ENCODE measurements at places on chromosomes 1 and 21.

GRCh38 chr21:14259747-14260146, 43.8 kb downstream of the RBM11 start:
- DNase-seq: no peak

DNA sequence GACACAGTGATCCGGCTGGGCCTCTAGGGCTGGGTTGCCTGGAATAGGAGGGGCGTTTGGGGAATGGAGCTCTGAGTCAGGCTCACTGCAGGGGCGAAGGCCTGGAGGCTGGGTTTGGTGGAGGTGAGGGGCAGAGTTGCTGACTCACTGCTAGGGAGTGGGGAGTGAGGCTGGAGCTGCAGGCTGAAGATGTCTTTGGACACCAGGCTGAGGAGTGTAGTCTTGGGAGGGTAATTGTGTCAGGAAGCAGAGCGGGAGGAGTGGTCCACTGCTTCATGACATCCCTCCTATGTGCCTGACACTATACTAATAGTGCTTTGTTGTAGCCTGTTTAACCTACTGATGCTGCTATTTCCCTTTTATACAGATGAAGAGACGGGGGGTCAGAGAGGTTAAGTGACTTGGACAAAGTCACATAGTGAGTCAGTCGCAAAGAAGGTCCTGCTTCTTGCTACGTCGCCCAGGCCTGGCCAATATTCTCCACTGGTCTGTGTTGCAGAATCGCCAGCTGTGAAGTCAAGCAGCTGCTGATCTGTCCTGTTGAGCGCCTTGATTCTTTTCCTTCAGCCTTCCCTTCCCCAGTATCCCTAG, 13.6 kb downstream of the ACTL8 start:
- no peak for DNase-seq

DNA sequence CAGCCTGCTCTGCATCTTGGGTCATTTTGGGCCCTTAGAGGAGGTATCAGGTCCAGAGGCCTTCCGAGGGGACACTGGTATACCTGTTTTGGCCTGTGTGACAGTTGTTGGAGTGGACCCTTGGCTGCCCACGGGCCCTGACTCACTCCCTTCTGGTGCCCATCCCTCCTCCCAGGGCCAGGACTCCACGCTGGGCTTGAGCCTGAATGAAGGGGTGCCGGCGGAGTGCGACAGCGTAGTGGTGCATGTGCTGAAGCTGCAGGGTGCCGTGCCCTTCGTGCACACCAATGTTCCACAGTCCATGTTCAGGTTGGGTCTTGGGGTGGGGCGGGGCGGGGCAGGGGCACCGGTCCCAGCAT, 11.1 kb downstream of the FAAH start:
- no peak for DNase-seq

DNA sequence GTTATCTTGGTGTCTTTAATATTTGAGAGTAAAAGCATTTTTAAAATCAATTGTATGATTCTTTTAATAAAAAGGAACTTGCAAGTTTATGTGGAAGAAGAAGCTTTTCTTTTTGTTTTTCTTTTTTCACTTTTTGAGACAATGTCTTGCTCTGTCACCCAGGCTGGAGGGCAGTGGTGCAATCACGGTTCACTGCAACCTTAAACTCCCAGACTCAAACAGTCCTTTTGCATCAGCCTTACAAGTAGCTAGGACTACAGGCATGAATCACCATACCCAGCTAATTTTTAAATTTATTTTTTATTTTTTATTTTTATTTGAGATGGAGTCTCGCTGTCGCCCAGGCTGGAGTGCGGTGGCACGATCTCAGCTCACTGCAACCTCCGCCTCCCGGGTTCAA, 34.1 kb downstream of the CMPK1 start:
- no peak for DNase-seq

- peak; percentile 16 for DNase-seq
Measured at GRCh38 chr1:205711105-205712048, 31.1 kb upstream of the SLC45A3 start.

DNA sequence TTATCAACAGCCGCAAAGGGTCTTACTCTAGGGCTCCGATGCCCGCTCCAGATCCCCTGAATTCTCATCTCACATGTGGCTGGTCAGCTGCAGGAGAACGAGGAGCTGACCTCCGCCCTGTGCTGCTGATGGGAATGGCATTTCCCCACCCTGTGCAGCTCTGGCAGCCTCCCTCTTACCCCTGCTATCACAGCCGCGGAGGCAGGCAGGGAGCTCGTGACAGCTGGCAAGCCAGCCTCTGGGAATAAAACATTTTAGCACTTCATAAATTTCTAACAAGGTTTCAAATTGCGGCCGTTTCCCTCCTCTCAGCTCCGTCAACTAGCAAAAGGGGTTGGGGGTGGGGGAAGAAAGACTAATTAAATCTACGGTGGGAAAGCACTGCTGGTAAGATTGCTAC, 81.1 kb downstream of the DSCAM start:
- DNase-seq: no peak

DNA sequence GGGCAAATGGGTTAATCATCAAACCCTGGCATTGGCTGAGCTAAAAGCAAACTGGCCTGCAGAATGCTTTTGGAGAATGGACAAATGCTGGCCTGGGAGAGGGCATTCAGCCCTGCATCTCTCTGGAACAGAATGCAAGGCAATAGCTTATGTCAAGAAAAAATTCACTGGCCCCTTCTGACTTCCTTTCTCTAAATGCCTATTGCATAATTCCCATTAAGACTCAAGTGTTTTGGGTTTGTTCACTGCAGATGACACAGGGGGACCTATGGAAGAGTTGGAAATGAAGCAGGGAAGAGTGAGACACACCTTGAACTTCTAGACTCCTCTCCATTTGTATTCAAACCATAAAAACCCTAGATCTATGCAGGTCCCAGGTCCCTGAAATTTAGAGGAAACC, 15.9 kb downstream of the PEA15 start:
- no peak for DNase-seq

GRCh38 chr1:212089560-212090163, 54.1 kb downstream of the DTL start:
- no peak for DNase-seq

- no peak for DNase-seq
Measured at GRCh38 chr1:107689159-107689558, 275.8 kb downstream of the VAV3 start.

- DNase-seq: no peak
Measured at GRCh38 chr1:2505461-2505994, 20.9 kb downstream of the PANK4 start.

DNA sequence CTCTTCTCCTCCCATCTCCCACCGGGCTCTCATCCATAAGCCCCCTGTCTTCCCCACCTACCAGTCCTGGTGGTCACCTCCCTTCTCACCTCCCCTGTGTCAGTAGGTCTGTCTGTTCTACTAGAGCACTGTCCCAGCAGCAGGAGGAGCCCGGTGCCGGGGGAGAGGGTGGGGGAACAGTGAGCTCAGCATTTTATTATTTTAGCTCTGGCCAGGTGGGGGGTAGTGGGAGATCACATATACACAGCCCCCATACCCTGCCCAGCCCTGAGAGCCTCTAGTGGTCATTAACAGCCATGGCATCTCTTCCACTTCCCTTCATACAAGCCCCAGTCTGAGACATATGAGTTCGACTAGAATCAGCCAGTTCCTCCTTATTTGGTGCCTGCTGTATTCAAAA, at the start of gene TMOD4:
TMOD4 (minus strand) TSS at position 119 of the 400 bp plus-strand sequence. CDS start 1,106 bp downstream, outside the sequence.
- DNase-seq: no peak

DNA sequence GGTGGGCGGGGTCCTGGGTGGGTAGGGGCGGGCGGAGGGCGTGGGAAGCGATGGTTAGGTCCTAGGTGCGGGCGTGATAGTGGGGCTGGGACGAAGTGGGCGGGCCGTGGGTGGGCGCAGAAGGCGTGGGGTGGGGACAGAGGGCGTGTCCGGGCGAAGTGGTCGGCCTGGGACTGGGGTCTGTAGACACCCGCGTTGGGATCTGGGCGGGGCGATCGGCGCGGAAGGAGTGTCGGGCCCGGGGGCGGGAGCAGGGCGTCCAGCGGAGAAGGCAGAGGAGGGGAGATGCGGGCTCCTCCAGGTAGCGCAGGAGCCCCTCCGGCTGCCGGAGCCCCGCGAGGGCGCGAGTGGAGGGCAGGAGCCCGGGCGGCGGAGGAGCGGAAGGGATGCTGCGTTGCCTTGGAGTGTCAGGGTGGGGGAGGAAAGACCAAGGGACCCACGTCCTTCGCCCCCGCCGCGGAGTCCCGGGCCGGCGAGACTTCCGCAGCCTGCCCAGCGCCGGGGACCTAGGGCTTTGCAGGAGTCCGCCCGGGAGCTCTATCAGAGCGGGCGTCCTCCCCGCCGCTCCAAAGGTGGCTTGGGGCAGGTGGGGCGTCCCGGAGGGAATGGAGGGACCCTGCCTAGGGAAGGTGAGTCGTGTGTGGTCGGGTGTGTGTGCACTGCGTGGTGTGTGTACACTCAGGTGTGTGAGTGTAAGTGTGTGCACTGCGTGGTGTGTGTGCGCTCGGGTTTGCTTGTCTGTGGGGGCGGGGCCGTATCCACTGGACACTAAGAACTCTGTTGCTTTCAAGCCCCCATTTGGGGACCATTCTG, 27.0 kb upstream of the PRSS38 start:
- no peak for DNase-seq

- DNase-seq: no peak
Measured at GRCh38 chr1:33171977-33172813, 9.6 kb downstream of the TRIM62 start.

DNA sequence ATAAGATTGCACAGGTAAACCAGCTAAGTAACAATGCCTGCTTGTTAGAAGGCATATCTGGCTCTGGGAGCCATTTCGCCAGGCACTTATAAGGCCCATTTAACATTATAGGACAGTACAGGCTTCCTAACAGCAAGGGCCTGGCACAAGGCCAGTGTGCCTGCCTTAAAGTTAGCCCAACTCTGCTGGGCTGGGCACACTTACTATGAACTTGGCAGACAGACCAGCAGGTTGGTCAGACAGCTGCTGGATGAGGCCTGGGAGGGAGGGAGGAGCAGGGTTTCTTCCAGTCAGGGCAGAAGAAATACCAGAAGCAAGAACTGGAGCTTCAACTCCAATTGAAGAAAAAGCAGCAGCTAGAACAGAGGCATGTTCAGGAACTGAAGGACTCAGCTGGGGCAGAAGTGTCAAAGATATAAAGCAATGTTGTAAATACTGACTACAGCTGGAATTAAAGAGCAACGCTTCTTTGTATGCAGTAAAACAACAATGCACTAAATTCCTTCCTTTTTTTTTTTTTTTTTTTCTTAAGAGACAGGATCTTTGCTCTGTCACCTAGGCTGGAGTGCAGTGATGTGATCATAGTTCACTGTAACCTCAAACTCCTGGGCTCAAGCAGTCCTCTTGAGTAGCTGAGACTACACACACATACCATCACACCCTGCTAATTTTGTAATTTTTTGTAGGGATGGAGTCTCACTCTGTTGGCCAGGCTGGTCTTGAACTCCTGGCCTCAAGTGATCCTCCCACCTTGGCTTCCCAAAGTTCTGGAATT, 4.9 kb downstream of the CACHD1 start:
- no peak for DNase-seq

DNA sequence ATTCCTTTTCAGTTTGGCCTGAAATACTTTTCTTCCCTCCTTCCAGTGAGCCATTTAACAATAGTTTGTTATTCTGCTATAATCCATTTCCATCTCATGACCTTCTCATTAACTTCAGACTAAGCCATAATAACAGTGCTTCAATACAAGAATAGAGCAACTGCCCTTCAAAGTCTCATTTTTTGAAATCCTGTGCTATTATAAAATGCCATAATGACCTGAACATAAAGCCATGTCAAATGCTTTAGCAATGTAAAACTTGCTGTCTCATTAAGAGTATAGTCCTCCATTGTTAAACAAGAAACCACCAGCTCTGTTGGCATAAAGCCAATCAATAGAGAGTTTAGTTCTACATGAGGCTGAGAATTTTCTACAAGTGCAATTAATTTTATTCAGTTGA, 9.6 kb upstream of the PIGK start:
- DNase-seq: no peak

DNA sequence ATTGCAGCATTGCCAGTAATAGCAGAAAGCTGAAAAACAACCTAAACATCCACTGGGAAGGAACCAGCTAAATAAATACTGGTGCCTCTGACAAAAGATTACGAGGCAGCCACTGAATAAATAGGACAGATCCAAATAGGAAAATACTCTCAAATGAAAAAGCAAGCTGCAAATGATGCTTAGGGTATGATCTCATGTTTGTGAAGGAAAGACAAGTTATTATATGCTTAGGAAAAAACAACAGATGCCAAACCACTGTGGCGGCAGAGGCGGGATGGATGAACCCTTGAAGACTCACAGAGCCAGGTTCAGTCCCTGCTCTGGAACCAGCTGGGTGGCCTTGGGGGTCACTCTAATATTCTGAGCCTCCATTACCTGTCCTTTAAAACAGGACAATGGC, 41.6 kb downstream of the MATN1 start:
- DNase-seq: no peak

DNA sequence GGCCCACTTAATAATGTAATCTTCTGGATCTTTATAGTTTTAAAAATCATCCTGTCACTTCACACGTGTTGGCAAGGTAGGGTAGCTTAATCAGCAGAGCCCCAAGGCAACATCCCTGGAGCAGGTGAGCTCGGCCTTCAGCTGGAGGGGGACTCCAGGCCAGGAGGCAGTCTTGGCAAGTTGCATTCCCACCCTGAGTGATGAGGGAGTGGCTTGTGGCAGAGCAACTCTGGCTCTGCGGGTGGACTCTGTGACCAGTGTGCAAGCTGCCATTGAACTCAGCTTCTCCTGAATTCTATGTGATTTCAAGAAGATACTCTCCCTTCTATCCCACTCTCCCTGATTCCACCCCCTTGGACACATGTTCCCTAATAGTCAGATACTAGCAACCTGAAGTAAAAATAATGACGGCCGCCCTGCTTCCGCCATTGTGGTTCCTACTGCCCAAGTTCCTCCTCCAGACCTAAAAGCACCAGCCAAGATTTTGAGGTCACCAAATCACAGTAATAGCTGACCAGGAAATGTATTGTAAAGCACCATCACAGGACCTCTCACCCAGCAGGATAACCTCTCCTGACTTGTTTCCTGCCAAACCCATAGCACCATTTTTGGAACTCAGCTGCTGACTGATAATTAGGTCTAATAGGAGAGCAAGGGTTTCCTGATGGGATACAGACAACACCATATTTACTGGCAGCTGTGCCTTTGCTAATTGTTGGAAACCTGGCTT, 11.5 kb upstream of the LYST start:
- DNase-seq: no peak

DNA sequence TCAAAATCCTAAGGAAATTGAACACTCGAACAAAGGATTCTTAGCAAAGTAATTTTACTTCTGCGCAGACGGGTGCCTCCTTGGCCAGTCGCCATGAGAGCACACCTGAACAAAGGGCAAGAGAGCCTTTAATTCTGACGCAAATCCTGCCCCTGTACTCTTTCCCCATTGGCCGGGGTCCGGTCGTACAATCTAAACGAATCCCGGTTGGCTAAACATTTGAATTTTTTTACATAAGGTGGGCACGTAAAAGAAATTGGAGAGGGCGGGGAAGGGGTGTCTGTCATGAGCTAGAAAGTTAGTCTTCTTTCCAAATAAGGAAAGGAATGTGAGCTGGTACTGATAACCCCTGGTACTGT, 8.2 kb upstream of the IL22RA1 start:
- DNase-seq: no peak

- no peak for DNase-seq
Measured at GRCh38 chr1:201261771-201262547, 21.3 kb upstream of the PKP1 start.

DNA sequence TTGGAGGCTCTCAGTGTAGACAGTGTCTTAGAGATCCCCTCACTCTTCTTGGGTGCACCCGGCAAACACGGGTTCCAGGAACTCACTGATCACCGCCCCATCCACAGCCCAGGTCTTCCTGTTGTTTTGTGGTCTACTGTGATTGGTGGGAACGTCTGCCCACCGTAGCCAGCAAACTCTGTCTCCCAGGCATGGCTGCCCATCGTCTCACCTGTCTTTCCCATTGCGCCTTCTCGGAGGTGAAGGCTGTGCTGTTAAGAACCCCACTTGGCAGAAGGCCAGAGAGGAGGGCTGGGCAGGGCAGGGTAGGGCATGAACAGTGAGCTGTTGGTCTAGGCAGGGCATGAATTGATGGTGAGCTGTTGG, 14.1 kb upstream of the KCNA2 start:
- no peak for DNase-seq
